ENCODE measurements at places on chromosomes 4 and X.

GRCh38 chrX:30144971-30145731 is 70.2 kb upstream of the MAGEB2 start:
- DNase-seq = no peak

- no peak for DNase-seq
Measured at GRCh38 chr4:108263057-108263456, 94.3 kb upstream of the LEF1 start.

DNA sequence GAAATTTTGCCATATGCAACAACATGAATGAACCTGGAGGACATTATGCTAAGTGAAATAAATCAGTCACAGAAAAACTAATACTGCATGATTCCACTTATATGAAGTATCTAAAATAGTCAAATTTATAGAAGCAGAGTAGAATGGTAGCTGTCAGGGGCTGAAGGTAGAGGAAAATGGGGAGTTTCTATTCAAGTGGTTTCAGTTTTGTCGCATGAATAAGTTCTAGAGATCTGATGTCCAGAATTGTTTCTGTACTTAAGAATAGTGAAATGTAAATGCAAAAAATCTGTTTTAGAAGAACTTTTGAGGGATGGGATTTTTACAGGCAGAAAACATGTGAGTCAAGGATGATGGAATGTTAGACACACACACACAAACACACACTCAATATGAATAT is 34.1 kb downstream of the SLITRK4 start:
- no peak for DNase-seq

- no peak for DNase-seq
Measured at GRCh38 chrX:118261151-118261550, 84.8 kb upstream of the WDR44 start.

GRCh38 chrX:46611658-46612362 is 38.2 kb downstream of the CHST7 start:
- DNase-seq = no peak

DNA sequence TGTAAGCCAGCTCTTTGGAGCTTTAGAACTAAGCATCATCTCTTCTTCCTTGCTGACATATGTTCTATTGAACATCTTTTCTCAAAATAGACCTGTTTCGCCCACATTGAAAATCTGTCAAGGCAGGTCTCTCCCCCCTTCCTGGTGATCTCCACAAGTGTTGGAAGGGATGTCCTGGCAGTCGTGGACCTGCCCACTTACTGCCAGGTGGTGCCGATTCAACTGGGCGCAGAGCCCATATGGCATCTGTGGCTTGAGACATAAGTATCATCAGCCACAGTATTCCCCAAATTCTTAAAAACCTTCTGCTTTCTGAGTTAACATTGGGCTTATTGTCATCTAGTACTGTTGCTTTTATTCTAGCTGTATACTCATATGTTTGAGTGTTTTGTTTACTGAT is 969.3 kb upstream of the FTHL17 start:
- no peak for DNase-seq

DNA sequence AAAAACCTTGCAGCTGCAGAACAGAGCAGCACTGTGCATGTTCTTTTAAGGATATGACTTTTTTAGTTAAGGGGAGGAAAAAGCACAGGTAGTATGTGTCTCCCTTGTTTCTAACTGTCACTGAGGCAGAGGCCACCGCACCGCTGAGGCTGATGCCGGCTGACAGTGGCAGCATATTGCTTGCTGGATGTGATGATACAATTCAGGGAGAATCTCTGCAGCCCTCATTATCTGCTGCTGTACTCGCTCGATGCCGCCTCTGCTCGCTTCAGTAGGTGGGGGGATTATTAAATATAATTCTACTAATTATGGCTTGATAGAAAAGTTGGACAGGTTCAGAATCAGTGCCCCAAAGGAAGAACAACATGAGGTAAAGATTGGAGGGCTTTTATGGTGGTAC is 378.8 kb upstream of the NOCT start:
- no peak for DNase-seq

- DNase-seq = no peak
Measured at GRCh38 chr4:13190093-13190721, 293.9 kb downstream of the RAB28 start.

DNA sequence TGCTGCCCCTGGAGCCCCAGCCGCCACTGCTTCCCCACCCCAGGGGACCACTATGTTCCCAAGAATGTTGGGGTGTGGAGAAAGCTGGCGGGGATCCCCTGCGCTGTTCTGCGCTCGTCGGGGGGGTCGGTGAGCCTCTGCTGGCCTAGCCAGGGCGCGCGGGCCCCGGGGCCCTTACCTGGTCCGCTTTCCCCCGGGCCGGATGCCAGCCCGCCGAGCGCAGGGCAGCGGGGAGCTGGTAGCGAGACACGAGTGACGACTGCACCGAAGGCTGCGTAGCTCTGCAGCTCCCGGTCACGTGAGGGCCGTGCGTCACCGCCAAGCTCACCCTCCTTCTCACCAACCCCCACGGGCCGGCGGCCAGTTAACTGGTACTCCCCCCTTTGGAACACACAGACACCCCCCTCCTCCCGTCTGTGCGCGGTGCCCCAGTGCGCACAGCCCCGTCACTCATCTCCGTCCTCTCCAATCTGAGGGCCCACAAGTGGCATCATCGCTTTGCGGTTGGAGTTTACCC is at the start of gene BEX1:
TSS of gene BEX1 (minus strand) at position 254 of the 517 bp plus-strand sequence. CDS start 897 bp downstream, outside the sequence.
- DNase-seq = no peak

- no peak for DNase-seq
Measured at GRCh38 chrX:145292218-145292617, 44.9 kb downstream of the SPANXN1 start.

DNA sequence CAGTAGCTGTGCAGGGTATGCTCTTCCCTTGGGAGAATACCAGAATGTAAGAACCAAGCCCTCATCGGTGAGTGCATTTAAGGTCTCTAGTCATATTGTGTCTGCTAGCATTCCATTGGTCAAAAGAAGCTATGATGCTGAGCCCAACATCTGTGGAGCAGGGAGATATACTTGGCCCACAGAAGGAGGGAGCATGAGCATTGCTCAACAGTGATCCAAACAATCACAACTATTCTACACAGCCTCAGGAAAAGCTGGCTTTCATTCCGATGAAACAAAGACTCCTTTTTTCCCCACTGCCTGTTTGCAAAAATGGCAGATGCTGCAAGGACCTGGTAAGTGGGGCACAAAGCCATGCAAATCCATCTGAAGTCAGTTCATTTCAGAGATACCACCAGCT is 80.6 kb upstream of the DHX15 start:
- DNase-seq = no peak

- no peak for DNase-seq
Measured at GRCh38 chrX:153351981-153352380, 18.0 kb downstream of the ZNF275 start.

- no peak for DNase-seq
Measured at GRCh38 chrX:24069877-24070276, 15.1 kb downstream of the EIF2S3 start.

GRCh38 chr4:126396703-126397102 is 1081.9 kb downstream of the FAT4 start:
- DNase-seq = no peak

GRCh38 chrX:42680666-42681065 is 97.3 kb downstream of the PPP1R2C start:
- DNase-seq = no peak

DNA sequence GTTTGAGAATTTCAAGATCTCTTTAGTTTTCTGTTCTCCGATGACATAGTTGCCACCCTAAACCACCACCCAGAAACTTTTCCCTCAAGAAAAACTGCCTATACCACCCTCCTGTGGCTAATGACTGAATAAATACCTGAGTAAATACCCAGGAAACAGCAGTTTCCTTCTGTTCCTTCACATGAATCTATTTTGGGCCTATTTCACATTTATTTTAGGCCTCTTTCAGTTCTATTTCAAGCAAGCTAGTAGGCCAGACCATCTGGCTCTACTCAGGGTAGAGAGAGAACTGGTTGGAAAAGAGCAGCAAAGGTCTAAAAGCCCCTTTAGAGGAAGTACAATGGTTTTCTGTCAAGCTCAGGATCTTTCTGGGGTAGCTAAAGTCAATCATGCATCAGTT is 23.4 kb downstream of the ARHGEF9 start:
- no peak for DNase-seq

- no peak for DNase-seq
Measured at GRCh38 chr4:30443289-30443688, 276.9 kb upstream of the PCDH7 start.

GRCh38 chr4:184765473-184766340 is 31.8 kb upstream of the CENPU start:
- DNase-seq = no peak

DNA sequence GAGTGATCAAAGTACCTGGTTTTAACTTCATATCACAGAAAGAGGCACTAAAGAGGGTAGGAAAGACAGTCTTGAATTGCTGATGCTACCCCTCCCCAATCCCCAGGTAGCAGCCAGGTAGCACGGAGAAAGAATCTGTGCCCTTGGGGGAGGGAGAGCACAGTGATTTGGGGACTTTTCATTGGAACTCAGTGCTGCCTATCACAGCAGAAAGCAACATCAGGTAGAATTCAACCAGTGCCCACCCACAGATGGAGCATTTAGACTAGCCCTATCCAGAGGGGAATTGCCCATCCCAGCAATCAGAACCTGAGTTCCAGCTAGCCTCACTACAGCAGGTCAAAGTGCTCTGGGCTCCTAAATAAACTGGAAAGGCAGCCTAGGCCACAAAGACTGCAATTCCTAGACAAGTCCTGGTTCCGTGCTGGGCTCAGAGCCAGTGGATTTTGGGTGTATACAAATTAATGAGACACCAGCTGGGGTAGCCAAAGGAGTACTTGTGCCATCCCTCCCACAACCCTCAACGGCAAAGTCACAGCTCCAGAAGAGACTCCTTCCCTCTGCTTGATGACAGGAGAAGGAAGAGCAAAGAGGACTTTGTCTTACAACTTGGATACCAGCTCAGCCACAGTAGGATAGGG is 228.1 kb downstream of the THOC2 start:
- no peak for DNase-seq

DNA sequence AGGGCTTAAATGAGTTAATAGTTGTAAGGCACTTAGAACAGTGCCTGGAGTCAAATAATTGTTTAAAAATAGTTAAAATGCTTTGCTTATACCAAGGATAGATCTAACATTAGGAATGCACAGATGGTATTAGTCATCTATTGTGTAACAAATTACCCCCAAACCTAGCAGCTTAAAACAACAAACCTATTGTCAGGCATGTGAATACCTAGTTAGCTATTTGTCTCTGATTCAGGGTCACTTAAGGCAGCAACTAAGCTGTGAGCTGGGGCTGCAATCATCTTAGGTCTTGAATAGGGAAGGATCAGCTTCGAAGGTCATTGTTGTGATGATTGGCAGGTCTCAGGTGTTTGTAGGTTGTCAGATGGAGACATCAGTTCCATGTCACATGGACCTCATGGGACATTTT is 42.4 kb upstream of the AGA start:
- no peak for DNase-seq

DNA sequence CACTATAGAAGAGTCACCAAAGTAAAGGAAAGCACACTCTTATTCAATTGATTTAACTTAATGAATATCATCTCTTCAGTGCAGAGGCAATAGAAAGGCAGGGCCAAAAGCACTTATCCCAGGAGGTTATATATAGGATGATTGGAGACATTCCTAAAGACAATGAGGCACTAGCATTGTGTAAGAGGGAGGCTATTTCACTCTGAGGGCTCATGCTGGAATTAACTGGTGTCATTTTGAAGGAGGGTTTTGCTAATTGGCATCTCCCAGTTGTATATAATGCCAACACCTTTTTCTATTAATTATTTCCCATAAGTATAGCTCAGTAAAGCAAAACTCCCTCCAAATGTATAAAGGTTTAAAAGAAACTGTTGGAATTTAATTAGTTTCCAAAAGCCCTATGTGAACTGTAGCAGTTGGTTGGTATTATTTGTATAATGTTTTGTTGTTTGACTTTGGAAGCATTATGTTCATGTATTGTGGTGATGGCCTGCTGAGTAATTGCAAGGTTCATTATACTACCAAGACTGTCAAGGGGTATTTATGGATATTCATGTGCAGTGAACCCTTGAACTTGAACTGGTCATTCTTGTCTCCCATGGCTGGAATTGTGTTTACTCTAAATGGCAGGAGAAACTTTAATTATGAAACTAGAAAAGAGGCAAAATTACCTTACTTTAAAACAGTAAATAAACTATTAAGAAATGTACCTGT is 270.3 kb downstream of the BMPR1B start:
- no peak for DNase-seq

DNA sequence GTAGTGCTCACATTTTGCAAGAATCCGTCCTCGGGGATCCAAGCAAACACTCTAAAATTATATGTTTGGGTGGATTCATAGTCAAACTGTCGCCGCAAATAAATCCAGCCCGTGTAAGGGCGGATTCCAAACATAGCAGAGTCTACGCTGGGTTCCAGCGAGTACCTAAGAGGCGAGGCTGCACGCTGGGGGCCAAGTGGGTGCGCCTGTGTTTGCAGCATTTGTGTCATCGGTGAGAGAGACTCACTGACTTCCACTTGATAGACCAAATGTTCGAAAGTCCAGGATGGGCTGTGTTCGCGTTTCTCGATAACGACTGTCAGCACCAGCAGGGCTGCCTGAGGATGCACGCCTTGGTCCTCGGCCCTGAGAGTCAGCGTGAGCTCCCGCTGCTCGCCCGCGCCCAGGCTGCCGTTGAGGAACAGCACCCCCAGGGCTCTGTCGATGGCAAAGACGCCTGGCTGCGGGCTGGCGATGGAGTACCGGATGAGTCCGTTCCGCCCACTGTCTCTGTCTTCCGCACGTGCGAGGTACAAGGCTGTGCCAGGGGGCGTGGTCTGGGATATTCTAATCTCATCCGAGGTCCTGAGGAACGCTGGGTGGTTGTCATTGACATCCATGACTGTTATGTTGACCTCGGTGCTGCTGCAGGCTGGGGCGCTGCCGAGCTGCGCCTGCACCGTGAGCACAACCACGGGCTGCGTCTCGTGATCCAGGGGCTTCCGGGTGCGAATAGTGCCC is 158.7 kb downstream of the DCHS2 start:
- DNase-seq = peak; percentile 6

- no peak for DNase-seq
Measured at GRCh38 chr4:40455340-40455902, 120.3 kb downstream of the CHRNA9 start.

- no peak for DNase-seq
Measured at GRCh38 chr4:100588076-100588475, 70.3 kb upstream of the EMCN start.

- DNase-seq = no peak
Measured at GRCh38 chrX:85107407-85107806, 103.7 kb downstream of the APOOL start.

- no peak for DNase-seq
Measured at GRCh38 chr4:158333820-158334219, 123.5 kb downstream of the TMEM144 start.

- no peak for DNase-seq
Measured at GRCh38 chrX:150680974-150681373, 12.2 kb upstream of the MTMR1 start.

- DNase-seq = no peak
Measured at GRCh38 chr4:118557298-118557851, 127.8 kb upstream of the METTL14 start.

GRCh38 chr4:175412746-175413145 is 399.3 kb downstream of the GPM6A start:
- no peak for DNase-seq

DNA sequence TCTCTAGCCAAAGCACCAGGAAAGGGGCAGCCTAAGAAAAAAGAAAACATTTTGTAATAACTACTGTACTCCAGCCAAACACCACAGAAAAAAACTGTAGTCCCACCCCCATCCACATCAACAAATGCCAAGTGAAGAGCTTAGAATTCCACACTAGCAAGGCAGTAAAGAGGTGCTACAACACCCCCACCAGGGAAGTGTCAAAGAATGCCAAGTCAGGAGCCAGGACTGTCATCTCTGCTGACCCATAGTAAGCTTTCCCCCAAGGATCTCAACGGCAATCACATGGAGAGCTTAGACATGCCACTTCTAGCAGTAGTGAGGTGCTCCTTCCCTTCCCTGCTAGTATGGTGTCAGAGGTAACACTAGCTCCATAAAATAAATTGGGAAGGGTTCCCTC is 34.4 kb upstream of the CCDC160 start:
- no peak for DNase-seq

Data from K562 (cell line).